ENCODE measurements at places on chromosomes 6 and 20.

GRCh38 chr6:15340775-15341174, 94.9 kb downstream of the JARID2 start:
- DNase-seq: no peak

DNA sequence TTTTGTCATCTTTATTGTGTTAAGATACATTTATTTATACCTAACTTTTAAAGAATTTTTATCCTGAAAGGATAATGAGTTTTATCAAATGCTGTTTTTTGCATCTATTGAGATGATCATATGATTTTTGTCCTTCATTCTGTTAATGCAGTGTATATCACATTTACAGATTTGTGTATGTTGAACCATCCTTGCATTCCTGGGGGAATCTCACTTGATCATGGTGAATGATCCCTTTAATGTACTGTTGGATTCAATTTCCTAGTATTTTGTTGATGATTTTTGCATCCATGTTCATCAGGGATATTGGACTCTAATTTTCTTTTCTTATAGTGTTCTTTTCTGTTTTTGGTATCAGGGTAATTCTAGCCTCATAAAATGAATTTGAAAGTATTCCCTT, 38.5 kb upstream of the SLC22A3 start:
- no peak for DNase-seq

DNA sequence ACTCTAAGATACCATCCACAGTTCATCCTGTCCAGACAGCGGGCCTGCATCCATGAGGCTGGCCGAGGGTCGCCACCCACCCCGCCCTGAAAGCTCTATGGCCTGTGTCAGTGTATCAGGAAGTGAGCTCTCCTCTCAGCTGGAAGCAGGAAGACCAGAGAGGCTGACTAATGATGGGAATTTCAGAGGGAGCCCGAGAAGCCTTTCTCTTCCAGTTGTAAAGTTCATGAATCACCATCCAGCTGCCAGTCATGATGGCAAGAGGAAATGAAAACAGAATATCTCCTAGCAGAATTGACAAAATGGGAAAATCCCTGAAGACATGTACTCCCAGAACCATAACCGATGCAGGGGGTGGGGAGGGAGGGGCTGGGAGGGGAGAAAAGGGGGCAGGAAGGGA, 109.6 kb upstream of the RPS6KA2 start:
- DNase-seq: no peak

DNA sequence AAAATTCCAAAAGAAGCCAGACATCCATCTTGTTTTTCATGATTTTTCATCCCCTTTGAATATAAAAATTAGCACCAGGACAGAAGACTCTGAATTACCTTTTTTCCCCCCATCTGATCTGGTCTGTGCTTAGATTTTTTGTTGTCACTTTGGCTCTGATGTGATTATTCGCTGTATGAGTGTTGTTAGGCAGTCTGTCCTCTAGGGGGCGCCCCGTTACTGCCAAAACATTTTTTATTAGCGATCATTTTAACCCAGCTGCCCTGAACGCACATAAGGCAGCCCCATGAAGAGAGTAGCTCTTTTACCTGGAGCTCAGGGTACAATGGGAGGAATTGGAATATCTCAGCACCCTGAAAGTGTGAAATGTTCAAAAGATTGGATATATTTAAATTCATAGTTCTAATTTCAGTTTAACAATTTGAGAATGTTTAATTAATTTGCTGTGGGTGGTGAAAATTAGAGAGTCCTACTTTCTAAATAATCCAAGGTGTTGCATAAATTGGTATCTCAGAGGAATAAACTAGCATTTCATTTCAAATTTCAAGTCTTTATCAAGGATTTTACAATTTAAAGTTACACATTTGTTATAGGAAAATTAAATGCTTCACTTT, 60.8 kb downstream of the PRPH2 start:
- peak; percentile 85 for DNase-seq

- no peak for DNase-seq
These were observed 41.5 kb downstream of the SLC22A2 start for GRCh38 chr6:160217073-160217472.

DNA sequence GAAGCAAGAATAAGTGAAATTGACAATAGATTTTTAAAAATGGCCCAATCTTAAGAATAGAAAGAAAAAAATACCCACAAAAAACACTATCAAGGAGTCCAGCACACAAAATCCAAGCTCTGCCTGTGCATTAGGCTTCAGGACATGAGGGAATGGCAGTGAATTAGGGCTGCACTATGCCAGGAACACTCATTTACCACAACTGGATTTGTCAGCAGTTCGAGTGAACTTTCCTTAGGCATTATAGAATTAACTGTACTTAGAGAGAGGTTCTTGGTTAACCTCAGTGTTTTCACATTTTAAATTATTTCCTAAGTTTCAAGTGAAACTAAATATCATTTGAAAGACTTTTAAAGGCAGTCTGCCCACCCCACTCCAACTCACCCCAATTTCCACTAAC, 34.8 kb downstream of the SLC22A3 start:
- no peak for DNase-seq

DNA sequence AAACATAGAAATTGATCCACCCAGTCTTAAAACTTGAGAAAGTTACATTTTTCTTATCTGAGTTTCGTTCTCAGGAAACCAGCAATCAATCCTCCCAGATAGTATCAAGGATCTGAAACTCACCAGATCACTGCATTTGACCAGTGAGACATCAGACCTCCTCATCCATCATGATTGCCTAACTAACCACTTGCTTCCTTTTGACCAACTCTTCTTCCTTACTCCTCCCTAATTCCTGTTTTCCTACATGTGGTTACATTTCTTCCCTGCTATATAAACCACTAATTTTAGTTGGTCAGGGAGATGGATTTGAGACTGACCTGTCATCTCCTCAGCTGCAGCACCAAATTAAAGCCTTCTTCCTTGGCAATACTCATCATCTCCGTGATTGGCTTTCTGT, 357.1 kb upstream of the POU3F2 start:
- no peak for DNase-seq

DNA sequence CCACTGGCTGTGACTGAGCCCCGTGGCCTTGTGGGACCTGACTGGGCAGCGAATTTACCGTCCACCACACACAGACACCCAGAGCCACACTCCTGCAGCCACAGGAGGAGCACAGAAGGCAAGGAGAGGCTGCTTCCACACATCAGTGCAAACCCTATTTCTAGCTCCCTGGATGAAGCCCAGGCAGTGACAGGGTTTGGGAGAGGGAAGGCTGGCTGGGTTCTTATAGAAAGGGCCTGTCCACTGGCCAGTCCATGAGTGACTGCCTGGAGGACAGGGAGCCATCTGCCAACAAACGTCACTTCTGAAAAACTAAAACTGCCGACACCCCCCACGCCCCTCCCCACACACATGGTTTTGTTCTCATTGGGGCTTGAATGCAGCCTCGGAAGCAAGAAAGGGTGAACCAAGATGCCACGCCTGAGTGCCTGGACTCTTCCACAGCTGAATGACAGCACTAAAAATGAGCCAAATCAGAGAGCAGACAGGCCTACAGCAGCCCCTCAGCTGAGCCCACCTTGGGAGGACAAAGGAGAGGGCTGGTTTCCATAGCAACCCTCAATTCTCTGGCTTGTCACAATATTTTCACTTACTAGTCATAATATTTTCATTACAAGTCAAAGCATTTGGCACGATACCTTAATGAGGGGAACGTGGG, 38.4 kb downstream of the RRBP1 start:
- DNase-seq: no peak

- no peak for DNase-seq
These were observed 132.5 kb upstream of the NEDD9 start for GRCh38 chr6:11364971-11365397.

DNA sequence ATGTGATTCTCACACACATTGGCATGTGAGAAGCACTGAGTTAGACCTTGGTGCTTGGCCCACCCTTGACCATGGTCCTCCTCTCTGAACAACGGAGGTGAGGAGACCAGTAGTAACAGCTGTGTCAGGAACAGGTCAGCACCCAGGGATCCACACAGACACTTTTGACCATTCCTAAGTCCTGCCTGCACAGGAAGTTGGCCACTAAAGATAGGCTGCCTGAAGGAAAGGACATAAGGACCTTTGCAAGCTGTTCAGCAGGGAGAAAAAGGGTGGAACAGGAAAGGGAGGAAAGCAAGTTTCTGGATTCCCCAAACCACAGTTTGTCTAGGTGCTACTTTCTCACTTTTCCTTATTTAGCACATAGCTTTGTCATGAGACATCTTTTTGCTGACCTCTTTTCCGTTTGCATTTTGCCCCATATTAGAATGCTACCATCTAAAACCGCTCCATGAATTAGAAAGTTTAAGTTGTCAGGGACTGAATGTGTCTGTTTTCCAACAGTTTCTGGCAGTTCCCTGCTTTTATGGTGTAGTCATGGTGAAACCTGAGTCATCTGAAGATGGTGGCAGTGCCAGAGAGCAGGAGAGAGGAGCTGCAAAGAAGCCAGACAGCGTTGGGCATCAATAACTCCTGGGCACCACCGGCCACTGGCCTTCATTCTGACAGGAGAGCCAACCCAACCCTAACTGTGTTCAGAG, 1.1 kb upstream of the CD109 start:
- no peak for DNase-seq

GRCh38 chr6:50818020-50818419, 651 bp upstream of the TFAP2B start:
- DNase-seq: no peak

DNA sequence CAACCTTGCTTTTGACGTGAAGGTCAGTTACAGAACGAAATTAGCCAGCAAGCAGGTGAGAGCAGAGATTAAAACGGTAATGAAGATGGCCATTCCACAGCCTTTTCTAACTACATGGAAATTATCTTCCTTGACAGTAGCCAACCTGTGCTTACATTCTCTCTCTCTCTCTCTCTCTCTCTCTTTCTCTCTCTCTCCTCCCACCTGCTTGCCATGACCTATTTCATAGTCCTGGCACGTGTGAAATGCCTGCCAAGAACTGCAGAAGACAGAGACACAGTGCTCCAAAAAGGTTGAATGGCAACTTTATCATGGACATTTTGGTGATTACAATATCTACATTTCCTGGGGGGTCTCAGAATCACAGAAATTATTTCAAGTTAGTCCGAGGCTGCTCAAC, 38.5 kb upstream of the SALL4 start:
- DNase-seq: no peak

DNA sequence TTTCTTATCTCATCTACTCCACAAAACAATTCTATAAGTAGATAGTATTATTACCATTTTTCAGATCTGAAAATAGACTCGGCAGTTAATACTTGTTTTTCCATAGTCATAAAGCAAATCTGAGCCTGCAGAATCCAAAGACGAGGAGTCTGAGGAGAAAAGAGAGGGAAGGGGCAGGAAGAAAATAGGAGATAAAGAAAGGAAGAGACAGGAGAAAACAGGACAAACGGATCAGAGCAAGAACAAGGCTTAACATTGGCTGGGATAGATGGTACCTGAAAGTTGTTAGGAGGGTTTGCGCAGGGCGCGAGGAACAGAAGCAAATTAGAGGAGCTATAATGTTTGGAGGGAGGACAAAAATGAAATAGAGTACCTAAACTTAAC, 639 bp upstream of the PPIL1 start:
- no peak for DNase-seq

DNA sequence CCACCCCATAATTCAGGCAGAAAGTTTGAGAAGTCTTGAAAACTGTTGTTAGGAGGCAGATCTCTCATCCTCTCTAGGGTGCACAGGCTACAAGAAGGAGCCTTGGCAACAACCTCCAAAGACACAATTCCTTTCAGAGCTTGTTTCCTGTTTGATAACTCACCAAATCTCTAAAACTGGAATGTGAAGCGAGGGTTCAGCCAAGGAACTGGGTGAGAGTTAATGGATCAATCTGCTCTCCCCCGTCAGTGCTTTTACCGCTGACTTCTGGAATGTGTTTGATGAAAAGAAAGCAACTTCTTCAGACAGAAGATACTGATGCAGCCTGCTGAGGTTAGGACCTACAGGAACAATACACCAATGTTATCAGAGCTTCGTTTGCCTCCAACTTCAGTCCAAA, 171.8 kb upstream of the BMP2 start:
- DNase-seq: no peak

DNA sequence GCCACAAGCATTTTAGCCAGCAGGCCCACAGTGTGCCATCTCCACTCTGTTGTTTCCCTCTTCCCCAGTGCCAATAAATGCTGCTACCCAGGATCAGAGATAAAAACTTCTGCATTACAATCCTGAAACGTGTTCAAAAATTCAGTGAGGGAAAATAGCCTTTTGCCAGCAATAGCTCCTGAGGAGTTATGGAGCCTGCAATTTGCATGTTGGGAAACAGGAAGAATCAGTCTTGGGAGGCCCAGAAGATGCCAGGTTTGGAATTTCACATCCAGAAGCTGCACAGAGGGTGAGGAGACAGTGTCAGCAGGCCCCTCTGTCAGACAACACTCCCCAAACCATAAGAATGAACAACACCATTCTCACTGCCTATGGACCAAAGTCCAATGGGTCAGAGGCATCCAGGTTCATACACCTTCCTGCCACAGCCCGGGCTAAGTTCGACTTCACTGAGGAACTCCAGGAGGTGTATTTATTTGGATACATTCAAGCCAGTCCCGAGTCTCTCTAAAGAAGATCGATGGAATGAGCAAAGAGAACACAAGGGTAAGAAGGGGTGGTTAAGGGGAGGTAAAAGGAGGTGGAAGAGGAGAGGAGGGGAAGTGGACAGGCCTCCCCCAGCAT, 20.8 kb downstream of the RRBP1 start:
- no peak for DNase-seq

DNA sequence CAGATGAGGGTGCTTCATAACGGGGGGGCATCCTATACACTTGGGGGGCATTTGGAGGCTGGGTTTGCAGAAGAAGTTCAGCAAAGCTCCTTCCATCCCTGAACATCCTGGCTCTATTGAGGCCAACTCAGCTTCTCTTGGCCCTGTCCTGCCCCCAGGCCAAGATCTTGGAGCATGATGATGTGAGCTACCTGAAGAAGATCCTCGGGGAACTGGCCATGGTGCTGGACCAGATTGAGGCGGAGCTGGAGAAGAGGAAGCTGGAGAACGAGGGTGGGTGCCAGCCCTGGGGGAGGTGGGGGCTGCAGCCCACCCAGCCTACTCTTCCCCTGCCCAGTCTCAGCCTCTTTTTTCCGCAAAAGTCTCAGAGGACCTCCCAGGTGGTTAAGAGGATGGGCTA, 17.2 kb downstream of the GDAP1L1 start:
- peak; percentile 23 for DNase-seq

- DNase-seq: no peak
These were observed 36.8 kb downstream of the MTHFD1L start for GRCh38 chr6:150902142-150902776.

DNA sequence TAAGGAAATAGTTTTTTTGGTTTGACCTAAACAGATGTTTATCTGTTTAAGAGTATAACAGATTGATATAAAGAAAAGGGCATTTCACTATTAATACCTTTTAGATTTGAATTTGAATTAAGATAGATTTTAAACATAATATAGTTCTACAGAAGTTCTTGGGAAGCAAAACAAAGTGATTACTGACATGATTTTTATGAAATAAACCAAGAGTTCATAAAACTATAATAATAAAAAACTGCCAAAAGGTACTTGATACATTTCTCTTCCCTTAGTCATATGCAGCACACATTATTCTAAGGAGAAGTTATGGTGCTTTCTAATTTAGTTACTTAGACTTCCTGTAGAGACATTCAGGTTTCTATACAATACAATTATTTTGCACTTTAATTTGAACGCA, 9.6 kb downstream of the STXBP5 start:
- DNase-seq: no peak

GRCh38 chr6:3324262-3324942, 65.7 kb downstream of the PSMG4 start:
- DNase-seq: no peak
